ENCODE measurements at places on chromosomes 12 and 14.

DNA sequence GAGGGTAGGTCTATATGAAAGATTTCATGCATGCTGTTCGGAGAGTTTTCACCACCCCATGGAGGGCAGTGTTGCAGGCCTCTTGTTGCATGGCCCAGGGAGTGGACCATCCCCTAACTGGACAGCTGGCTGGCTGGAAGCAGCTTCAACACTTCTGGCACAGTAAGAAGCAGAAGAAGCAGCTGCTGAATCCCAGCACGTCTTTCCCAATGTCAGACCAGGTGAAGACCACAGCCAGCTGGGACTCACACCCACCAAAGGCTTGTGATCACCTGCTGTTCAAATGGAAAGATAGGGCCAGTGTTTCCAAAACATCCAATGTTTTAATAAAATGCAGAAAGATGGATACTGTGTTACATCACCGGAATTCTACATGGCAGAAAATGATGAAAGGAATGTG is 1423.6 kb downstream of the AACS start:
- no peak for DNase-seq

DNA sequence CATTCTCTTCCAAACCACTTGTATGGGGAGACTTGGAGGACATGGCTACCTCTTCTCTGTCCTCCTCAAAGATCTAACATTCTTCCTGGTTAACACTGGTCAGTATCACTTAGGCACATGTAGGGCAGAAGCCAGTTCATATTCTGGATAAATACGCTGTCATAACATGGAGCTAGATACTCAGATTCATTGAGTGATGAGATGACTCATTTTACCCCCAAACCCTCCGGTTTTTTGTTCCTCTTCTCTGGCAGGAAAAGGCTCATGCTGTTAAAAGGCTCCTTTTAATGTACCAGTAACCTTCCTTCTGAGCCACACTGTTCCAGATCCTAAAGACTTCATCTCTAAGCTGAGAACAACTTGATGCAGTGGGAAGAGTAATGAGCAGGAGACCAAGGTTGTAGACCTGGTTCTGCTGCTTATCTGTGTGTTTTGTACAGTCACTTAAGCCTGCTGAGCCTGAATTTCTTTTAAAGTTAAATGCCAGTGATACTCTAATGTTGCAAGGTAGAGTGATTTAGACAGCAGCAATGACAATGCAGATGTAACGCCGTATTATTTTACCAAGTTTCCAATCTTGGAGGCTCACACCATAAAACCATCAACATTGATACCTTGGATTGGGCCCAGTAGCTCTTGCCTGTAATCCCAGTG is 57.3 kb upstream of the ELK3 start:
- no peak for DNase-seq

DNA sequence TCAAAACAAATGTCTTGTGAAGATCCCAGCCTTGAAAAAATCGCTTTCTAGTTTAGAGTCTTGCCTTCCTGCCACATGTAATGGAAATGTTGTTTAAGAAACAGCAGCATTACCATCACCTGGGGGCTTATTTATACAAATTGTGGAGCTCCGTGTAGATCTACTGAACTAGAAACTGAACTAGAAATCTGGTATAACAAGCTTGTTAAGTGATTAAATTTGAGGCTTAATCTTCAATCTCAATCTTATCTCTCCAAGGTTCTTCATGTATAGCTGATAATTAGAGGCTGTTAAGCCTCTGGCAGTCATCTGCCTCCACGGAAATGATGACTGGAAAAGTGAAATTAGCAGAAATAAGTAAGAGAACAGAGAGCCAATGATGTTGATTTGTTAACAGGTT is 92.0 kb upstream of the FGD4 start:
- DNase-seq = no peak

- DNase-seq = no peak
These were observed 40.5 kb downstream of the RPS29 start for GRCh38 chr14:49545716-49546115.

- DNase-seq = no peak
These were observed 450 bp downstream of the SINHCAF start for GRCh38 chr12:31325524-31325875.

GRCh38 chr12:132527186-132527882 is 37.4 kb downstream of the FBRSL1 start:
- no peak for DNase-seq

DNA sequence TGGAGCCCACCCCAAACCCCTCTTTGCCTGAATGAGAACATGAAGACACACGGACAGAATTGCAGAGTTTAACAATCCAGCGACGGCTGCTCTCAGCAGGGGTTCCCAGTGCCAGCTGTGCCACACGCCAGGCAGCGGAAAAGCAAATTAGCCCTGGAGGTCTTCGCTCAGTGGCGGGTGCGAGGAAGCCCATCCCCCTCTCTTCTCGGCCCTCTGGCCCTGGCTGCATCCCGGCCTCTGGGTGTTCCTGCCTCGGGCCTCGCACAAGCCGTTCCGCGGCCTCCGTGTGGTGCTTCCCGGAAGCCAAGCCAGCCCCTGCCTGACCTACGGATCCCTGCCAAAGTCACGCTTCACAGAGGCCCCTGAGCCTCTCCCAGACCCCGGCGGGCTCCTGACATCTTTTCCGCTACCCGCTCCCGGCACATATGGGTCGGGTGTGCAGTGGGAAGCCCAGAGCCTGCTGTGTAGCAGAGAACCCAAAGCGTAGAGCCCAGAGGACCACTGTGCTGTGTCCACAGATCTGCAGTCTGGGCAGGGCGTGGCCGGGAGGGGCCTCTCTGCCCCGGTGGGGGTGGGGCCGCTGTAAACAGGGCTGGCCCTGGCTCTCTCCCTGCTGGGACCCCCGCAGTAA is 70.7 kb upstream of the GALNT9 start:
- DNase-seq = no peak

- DNase-seq = no peak
These were observed 17.7 kb downstream of the C12orf71 start for GRCh38 chr12:27064397-27065342.

DNA sequence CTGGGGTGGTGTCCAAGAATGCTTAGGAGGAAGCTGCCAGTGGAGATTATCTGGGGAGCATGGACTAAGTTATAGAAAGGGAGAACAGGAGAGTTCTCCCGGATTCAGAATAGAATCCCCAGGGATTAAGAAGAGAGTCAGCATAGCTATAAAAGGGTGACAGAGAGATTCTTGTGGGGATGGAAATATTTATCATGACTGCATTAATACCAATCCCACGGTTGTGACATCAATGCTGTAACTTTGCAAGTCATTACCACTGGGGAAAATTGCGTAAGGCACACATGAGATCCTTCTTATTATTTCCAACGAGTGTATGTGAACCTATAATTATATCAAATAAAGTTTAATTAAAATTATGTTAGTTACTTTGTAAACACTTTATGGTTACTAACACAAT is 447.9 kb upstream of the TMEM132C start:
- DNase-seq = no peak

- DNase-seq = no peak
These were observed 44.3 kb downstream of the SPRING1 start for GRCh38 chr12:116693286-116694227.

GRCh38 chr14:69504775-69505174 is 20.2 kb downstream of the PLEKHD1 start:
- DNase-seq = no peak

DNA sequence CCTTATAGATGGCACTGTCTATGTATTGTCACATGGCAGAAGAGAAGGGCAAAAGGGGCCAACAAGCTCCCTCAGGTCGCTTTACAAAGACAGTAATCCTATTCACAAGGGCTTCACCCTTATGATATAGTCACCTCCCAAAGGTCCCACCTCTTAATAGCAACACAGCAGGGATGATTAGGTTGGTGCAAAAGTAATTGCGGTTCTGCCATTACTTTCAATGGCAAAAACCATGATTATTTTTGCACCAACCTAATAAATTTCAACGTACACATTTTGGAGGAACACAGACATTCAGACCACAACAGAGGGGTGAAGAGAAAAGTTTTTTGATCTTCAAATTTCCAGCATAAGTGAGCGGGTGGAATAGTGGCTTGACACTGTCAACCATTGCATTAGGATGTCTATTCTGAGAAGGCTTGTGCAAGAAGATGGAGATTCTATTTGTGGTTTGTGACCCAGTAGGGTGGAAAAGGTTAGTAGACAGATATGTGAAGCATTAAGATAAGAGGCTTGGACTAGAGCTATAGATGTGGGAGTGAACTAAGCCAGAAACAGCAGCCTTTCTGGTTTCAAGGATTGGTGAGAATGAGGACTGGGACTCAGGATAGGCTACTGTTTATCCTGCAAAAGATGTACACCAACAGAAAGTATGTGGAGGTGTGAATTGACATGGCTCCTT is 75.5 kb upstream of the CPSF6 start:
- DNase-seq = no peak

- no peak for DNase-seq
These were observed 162.1 kb downstream of the NAV3 start for GRCh38 chr12:77992760-77993159.

GRCh38 chr14:39568809-39569538 is 136.7 kb upstream of the FBXO33 start:
- no peak for DNase-seq

- no peak for DNase-seq
These were observed 135.2 kb upstream of the RFLNA start for GRCh38 chr12:124159655-124160054.

DNA sequence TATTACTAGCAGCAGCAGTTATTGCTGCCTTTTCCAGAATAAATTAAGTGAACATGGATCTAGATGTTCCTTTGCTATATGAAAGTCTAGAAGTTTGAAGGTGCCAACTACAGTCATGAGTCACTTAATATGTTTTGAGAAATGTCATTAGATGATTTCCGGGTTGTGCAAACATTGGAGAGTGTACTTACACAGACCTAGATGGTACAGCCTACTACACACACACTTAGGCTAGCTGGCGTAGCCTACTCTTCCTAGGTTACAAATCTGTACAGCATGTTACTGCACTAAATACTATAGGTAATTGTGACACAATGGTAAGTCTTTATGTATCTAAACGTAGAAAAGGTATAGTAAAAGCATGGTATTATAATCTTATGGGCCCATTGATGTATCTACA is 368.1 kb downstream of the PDZRN4 start:
- DNase-seq = no peak

- no peak for DNase-seq
These were observed 46.1 kb downstream of the CACNA1C start for GRCh38 chr12:2098852-2099251.

DNA sequence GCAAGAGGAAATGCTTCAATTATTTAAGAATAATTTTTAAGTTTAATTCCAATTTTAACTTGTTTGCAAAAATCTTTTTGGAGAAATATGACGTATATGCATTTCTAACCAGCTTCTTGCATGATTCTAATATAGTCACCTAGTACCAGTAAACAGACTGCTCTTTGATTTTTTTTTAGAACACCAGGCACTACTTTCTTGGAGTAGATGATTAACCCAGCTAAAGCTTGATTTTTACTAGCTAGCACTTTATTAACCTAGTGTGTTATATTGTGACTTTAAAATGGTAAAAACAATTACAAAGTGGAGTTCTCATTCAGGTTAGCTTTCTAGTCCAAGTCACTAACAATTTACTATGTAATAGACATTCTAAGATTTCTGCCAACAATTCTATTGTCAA is 32.6 kb upstream of the FGD4 start:
- DNase-seq = no peak

- DNase-seq = no peak
These were observed 24.7 kb downstream of the APAF1 start for GRCh38 chr12:98669751-98670150.

- DNase-seq = no peak
These were observed 45.6 kb downstream of the FLRT2 start for GRCh38 chr14:85575617-85575898.

DNA sequence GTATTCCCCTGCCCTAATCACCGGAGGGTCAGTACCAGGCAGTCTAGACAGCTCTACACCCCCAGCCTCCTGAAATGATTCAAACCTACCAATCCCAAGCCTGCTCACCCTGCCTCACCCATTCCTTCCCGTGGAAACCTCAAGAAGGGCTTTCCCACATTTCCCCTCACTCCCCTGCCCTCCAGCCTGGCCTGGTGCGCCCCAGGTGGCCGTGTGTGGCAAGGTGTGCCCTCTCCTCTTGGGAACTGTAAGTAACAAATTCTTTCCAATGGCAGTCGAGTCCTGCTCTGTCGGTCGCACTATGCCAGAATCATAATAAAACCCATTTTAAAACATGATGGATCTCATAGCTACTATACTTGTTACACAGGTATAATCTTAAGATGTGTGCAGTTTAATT is 13.9 kb upstream of the DEGS2 start:
- DNase-seq = no peak

DNA sequence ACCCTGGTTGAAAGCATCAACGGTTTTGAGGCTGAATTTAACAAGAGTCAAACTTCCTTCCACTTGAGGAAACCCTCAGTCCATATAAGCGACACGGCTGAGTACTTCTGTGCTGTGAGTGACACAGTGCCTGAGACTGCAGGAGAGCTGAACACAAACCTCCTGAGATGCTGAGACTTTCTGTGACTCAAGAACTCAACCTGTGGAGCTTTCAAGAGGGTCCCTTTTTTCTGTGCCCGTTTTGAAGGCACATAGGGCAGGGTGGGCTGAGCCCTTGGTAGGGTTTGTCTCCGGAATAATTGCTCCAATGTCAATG is 305.3 kb upstream of the OR4E1 start:
- no peak for DNase-seq

GRCh38 chr14:104986487-104987164 is 1.0 kb downstream of the CLBA1 start:
- no peak for DNase-seq
